Naive thymus-derived CD8-positive, alpha-beta T cell (primary cell): ENCODE measurements at places on chromosomes 2 and 18. TPM values are rescaled to one million over a fixed set of nuclear protein-coding genes. Genes with fewer than 3 reads are reported as not detected.

The DAPL1 gene
- total RNA-seq = not detected

The LBH gene
- total RNA-seq = 537 TPM

The GCKR gene
- not detected for total RNA-seq

The RPL37A gene
- 3,258 TPM for total RNA-seq

The CD28 gene
- total RNA-seq = 128 TPM

The MBP gene
- total RNA-seq = 99.9 TPM

The TEX261 gene
- 58.1 TPM for total RNA-seq

The CD207 gene
- not detected for total RNA-seq

The GCG gene
- not detected for total RNA-seq

The FOXI3 gene
- total RNA-seq = not detected

The C18orf32 gene
- 43.3 TPM for total RNA-seq

The ZSWIM2 gene
- not detected for total RNA-seq
